Endodermal cell (in vitro differentiated cells): ENCODE measurements at places on chromosomes 1 and 21. TPM values are rescaled to one million over a fixed set of nuclear protein-coding genes. Genes with fewer than 3 reads are reported as not detected.

Gene KMO
- total RNA-seq, result not detected in 2 replicates

Gene CHRNB2
- total RNA-seq, result 0.18 to 0.31 TPM (median 0.29 TPM) in 3 replicates

Gene F5
- total RNA-seq, result 0.09 and 0.20 TPM in 2 replicates

Gene NEK2
- 42.3 and 44.4 TPM in 2 replicates for total RNA-seq

Gene INKA2
- 0.38 to 1.4 TPM (median 0.86 TPM) in 3 replicates for total RNA-seq

Gene PAQR6
- 8.5 and 12.2 TPM in 2 replicates for total RNA-seq

Gene RUSC1
- 37.3 to 81.9 TPM (median 74.5 TPM) in 3 replicates for total RNA-seq

Gene LEMD1
- 12.9 to 23.9 TPM (median 16.7 TPM) in 3 replicates for total RNA-seq

Gene MANEAL
- total RNA-seq, result 2.8 to 9.0 TPM (median 7.0 TPM) in 3 replicates
